IPS DF 6.9 (cell line): ENCODE measurements at places on chromosomes 3 and 15.

DNA sequence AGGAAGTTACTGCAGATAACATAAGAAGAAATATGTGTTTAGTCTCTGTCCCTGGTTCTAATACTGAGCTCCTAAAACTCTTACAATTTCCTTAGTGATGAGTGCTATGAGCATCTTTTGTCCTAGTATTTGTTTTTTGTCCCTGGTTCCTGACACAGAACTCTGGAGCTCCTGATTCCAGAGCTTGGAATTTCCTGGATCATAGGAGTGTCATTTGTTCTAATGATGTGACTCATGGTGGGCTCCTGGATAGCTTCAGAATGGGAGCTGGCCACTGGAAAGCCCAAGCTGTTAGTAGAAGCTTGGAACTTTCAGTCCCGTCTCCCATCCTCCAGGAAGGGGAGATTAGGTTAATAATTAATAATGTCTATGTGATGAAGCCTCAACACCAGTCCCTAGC is 98.2 kb downstream of the CNTN6 start:
- no peak for DNase-seq

DNA sequence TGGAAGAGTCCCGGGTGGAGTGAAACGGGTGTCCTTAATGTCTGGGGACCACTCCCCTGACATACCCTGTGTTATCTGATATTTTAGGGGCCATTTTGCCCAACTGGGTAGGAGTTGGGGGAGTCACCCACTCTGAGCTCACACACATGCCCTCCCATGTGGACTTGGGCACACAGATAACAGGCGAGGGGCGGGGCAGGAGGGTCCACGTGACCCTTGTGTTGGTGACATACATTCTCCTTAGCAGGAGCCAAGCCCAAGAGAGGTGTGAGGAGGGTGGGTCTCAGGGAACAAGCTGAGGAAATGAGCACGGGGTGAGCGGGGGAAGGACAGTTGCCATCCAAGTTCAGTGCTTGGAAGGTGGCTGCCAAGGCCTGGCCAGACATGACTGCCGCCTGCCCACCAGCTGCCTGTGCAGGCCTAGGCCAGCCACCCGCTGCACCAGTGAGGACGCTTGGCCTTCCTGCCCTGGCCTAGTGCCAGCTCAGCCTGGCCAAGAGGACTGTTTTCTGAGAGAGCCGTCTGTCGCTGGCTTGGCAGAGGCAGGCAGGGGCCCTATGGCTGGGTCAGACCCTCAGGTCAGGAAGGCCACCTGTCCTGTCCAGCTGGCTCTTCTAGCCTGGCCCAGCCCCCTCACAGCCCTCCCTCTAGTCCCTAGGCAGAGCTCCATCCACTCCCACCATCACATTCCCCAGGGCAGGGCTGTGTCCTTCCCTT is 31.3 kb upstream of the TMEM115 start:
- no peak for DNase-seq

- DNase-seq = no peak
Measured at GRCh38 chr3:108041253-108041652, 49.6 kb downstream of the CD47 start.

DNA sequence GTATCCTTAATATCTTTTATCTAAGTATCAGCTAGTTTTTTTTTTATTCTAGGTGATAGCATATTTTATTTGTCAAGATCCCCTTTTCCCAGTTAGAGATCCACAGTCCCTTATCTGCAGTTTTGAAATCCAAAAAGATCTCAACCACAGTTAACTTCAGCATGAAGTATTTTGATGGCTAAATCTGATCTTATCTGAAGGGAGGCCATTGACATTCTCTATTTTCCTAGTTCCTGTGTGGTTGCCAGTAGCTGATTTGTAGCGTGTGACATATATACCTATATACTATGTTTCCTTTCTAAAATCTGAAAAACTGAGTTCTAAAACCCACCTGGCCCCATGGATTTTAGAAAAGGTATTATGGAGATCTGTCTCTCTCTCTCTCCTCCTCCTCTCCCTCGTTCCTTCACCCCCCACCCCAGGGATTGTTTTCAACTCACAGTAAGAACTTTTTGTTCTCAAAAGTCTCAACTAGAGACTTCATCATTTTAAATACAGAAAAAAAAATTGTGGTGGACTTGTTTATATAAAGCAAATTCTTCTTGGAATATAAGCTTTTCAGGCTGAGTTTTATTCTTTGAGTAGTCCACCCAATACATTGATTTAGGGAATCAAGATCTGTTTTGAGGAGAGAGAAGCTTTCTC is 12.3 kb downstream of the TCF12 start:
- DNase-seq = no peak

DNA sequence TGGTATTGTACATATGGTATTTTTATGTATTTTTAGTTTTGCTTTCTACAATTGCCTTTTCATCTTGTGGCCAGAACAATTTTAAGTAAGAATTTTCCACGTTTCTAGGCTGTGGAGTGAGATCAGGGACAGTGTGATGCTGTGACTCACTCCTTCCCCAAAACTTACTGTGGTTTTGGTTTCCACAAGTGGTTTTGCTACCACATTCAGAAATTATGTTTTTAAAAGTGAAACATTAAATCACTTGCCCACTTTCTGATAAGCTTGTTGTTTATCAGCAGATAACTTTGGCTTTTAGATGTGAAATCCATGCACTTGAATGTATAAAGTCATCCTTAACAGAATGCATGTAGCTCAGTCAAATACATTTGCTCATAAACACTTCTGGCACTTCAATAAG is 192.2 kb upstream of the THRB start:
- DNase-seq = no peak

- DNase-seq = no peak
Measured at GRCh38 chr15:45454814-45455213, 67.7 kb downstream of the SLC30A4 start.

DNA sequence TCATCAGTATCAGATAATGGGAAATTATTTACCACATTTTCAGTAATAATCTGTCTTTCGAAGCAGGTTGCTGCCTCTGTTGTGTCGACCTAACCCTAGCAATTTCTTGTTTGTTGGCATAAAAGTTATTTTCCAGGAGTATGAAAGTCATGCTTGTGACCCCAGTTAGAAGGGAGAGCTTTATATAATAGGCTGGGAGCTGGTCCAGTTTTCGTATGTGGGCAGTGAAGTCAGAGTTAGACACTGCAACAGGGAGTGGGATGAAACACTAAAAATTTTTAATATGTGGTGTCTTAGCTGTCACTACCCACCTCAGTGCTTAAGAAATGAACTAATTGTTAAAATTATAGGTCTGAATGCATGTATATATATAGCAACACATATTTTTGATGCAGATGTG is 348.5 kb downstream of the FEZF2 start:
- DNase-seq = no peak

GRCh38 chr15:52133510-52134220 is 21.1 kb upstream of the BCL2L10 start:
- DNase-seq = no peak

GRCh38 chr3:75188962-75189361 is 475.2 kb upstream of the FRG2C start:
- DNase-seq = no peak

- no peak for DNase-seq
Measured at GRCh38 chr15:65176056-65176455, 9.1 kb downstream of the CLPX start.
